ENCODE measurements at places on chromosomes 13 and 19.

- DNase-seq = no peak
Measured at GRCh38 chr13:98923641-98924397, 54.0 kb downstream of the DOCK9 start.

GRCh38 chr13:78779608-78780007 lies 120.7 kb upstream of the OBI1 start:
- no peak for DNase-seq

DNA sequence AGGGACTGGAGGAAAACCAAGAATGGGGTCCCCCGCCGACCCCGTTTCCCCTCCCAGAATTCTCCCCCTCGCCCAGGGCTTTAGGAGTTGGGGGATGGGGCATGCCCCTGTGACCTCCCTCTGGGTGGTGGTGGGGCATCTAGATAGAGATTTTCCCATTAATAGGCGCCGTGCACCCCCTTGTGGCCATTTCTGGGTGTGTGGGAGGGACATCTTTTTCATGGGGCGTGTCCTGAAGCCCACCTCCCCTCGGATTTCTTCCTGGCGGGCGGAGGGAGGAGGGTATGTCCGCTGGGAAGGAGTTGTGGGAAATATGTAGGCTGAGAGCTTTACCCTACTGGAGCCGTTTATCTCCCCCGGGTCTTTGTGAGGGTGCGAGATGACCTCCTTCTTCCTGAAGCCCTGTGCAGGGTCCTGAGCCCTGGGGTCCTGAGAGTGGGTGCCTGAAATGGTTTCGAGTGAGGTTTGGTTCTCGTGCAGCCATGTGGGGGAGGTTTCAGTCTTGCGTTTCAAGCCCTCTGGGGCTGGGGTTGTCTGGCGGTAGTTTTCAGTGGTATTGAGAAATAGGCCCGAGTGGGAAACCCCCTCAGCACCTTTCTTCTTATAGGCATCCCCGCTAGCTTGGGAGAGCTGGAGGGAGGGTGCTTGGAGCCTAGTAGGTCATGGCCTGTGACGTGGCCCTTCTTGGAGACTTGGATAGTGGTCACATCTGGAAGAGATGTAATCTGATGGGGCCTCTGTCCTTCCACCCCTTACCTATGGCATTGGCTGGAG lies 1.0 kb downstream of the PRMT1 start:
- DNase-seq = peak; percentile 89

DNA sequence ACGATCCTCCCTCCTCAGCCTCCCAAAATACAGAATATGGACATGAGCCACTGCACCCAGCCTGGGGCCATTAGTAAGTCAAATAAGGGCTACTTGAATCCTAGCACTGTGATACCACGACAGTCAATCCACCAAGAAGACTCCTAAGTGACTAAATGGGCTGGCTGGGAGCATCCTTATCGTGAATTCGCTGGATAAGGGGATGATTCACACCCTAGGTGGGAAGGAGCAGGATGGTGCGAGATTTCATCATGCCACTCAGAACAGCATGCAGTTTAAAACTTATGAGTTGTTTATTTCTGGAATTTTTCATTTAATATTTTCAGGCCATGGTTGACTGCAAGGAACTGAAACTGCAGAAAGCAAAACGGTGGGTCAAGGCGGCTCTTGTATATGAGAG lies 30.2 kb downstream of the ATP8A2 start:
- no peak for DNase-seq

- no peak for DNase-seq
Measured at GRCh38 chr13:29749401-29750182, 100.8 kb downstream of the UBL3 start.

- no peak for DNase-seq
Measured at GRCh38 chr13:111532111-111532510, 211.7 kb downstream of the TEX29 start.

All from activated CD8-positive, alpha-beta memory T cell treated with anti-CD3 and anti-CD28 coated beads, Interleukin-2, amount 50 U/mL, for 48 hours (primary cell).